ENCODE measurements at places on chromosomes 2 and 18.
A peak's percentile ranks its signal among the peaks of the same experiment; 100 is the strongest.

DNA sequence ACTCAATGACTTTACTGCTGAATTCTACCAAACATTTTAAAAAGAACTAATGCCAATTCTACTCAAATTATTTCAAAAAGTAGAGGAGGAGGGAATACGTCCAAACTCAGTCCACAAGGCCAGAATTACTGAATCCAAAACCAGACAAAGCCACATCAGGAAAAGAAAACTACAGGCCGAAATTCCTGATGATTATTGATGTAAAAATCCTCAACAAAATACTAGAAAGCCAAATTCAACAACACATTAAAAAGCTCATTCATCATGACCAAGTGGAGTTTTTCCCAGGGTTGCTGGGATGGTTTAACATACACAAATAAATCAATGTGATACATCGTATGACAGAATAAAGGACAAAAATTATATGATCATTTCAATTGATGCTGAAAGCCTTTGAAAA, 103.9 kb upstream of the UBE2E3 start:
- DNase-seq, result no peak

- no peak for DNase-seq
These were observed 3.3 kb upstream of the CCBE1 start for GRCh38 chr18:59700535-59700967.

DNA sequence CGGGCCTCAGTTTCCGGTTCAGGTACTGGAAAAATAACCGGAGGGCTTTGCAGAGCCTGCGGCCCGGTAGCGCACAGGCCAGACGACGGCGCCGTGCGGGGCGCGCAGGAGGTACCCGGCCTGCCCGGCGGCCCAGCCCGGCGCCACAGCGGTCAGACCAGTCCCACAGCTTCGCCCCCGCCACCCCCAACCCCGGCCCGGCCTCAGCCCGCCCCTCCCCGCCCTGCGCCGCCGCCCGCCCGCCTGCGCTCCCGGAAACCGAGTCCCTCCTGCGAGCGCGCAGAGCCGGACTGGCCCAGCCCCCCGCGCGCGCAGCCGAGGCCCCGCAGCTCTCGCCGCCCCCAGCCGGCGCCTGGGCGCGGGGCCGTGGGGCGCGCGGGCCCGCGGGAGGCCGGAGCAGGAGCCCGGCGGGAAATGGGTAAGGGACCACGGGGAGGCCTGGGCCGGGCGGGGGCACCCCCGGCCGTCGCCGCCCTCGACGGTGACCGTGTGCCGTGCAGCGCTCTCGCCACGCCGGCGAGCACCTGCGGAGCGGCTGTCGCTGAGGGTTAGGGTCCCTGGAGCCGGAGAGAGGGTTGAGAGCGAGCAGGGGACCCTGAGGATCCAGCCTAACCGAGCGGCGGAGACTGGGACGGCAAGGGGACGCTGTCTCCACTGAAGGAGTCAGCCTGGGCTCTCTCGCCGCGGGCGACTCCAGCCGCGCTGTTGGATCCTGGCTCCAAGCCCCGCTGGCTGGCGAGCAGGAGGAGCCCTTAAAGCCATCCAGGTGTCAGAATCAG, 16.5 kb upstream of the PSD4 start:
- peak; percentile 45 for DNase-seq

- peak; percentile 94 for DNase-seq
These were observed 85.2 kb upstream of the SPATS2L start for GRCh38 chr2:200221055-200221955.

DNA sequence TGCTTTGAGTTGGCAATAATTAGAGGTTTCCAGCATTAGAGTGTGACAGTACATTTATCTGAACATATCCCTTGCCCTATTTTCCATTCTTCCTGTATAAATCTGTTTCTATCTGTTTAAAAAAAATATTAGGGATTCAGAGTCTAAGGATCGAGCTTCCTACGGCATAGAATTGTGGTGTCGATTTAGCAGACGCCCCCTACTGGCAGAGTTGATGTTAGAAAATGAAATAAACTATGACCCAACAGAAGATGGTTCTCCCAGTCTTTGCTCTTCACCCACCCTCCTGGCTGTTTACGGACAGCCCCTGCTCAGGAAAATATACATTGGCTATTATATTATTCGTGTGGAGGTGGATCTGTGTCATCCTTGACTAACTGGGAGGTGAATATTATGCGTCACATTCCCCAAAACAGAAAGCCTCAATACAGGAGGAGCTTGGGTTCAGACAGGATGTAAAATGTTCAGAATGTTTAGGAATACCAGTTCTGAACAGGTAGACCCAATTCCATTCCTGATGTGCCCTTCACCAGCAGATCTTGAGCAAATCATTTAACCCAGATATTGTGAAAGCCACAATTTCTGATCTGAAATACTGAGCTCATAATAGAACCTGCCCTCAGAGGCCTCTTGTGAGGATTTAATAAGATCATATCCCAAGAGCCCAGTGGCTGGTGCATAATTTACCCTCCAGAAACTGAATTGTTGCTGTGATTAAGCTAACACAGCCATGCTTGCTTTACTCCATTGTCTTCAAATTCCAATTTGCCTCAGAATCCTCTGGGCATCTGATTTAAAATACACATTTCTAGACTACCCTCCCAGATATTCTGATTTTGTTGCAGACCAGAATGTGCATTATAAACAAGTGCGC, 10.8 kb upstream of the ERMN start:
- DNase-seq, result no peak

- DNase-seq, result no peak
These were observed 8.0 kb upstream of the KDM3A start for GRCh38 chr2:86433137-86433536.

GRCh38 chr2:62200868-62201267, 5.0 kb downstream of the B3GNT2 start:
- no peak for DNase-seq

DNA sequence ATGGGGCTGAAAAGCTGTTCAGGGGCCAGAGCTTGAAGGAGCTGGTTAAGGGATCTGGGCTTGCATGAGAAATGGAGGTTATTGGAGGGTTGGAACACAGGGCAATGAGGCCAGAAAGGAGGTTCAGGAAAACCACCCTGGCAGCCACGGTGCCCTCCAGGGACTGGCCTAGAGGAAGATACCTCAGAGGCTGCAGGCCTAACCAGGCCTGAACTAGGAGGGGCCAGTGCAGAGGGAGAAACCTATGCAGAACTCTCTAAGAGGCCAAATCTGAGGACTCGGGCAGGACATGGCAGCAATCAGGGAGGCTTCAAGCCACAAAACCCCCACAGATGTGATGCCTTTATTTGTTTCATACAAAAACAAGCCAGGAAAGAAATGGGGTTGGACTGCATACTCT, 66.8 kb downstream of the BIN1 start:
- no peak for DNase-seq

DNA sequence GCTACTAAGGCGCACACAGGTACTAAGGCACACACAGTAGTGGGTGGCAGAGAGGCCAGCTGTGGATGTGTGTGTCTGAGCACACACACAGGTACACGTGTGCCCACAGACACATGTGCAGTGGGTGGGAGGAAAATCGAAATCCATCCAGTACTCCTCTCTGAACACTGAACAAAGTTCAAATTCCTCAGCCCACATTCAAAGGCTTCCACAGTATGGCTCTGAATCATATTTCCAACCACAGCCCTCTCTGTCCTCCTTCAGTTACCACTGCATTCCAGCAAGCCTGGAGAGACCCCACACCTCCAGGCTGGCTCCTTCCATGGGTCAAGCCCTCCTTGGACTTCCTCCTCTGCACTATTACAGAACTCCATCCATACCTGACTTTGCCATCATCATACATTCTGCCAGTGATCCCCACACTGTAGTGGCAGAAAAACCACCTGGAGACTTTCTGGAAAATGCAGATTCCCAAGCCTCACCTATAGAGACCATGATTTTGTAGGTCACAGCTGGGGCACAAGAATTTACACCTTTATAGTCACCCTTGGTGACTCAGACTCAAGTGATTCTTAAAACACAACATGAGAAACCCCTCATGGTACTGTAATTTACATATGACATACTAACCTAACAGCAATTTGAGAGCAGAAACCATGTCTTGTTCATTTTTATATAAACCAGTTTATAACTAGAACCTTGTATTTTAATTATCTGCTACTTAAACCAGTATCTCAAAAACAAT, 31.4 kb downstream of the EPG5 start:
- DNase-seq, result no peak

DNA sequence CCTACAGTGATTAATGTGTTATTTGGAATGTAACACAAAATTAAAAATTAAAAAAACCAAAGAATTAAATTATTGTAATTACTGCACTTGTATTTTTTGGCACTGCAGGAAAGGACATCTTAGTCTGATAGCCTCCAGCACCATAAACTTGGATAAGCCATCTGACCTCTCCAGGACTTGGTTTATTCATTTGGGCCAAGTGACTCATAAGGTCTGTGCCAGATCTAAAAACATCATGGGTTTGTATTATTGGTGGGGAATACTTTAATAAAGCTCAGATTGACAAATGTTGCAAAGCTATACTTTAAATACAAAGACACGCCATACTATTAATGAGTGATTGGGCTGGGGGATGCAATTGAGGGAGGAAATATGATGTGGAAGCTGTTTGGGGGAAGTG, 225.2 kb downstream of the ZNF521 start:
- no peak for DNase-seq

- no peak for DNase-seq
These were observed 15.1 kb downstream of the TRIB2 start for GRCh38 chr2:12731701-12732280.

- DNase-seq, result no peak
These were observed 18.0 kb downstream of the SFXN5 start for GRCh38 chr2:73053316-73054114.

DNA sequence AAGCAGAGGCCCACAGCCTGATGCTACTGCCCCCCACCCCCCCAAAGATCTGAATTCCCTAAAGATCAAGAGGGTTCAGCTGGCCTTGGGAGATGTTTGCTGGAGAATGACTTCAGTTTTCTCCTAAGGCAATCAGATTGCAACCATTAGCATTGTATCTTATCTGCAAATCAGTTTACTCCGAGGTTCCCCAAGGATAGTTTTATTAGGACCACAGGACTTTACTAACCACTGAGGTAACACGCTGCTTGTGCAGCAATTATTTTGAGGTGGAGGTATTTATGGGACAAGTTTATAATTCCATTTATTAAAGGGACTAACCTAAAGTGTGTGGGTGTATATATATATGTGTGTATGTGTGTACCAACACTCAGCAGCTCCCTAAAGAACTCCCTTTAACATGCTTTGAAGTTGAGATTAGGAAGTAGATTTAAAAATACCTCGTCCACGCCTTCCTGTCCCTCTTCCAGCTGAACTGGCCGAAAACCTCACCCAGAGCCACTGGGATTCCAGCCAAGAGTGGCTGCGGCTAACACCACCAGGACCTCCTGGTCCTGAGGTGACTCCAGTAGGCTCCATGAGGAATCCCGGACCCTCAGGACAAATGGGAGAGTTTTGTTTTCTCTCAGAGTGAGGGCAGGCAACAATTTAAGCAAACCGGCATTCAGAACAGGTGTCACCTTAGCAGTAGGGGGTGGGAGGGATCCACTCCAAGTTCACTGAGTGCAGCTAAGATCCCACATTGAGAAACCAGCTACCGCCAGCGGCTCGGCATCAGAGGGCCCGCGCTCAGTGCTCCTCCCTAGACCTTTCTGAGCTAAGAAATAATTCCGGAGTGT, 3.0 kb upstream of the DLX1 start:
- no peak for DNase-seq

DNA sequence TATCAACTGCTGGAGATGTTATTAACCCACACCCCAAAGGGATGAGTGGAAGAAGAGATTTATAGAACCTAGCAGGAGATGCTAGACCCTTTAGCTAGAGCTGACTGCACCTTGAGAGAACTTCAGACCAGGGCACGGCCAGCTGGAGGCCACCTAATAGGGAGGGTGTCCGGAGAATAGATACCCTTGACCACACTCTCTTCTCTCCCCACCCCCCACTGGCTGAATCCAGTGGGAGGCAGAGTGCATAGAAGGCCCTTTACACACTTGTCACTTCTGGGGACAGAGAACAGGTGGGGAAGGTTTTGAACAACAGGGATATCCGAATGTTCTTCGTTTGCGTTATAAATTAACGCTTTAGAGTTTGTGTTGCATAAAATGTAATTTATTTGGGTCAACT, 84.6 kb downstream of the PHLPP1 start:
- DNase-seq, result no peak

- DNase-seq, result no peak
These were observed 214.5 kb upstream of the FBXO11 start for GRCh38 chr2:48120759-48121242.

GRCh38 chr2:219417374-219417773, 803 bp upstream of the DES start:
- DNase-seq, result no peak

- DNase-seq, result peak; percentile 4
These were observed 622 bp downstream of the RAB12 start for GRCh38 chr18:8609659-8610458.

GRCh38 chr2:45687964-45688363, 36.5 kb downstream of the PRKCE start:
- DNase-seq, result no peak

DNA sequence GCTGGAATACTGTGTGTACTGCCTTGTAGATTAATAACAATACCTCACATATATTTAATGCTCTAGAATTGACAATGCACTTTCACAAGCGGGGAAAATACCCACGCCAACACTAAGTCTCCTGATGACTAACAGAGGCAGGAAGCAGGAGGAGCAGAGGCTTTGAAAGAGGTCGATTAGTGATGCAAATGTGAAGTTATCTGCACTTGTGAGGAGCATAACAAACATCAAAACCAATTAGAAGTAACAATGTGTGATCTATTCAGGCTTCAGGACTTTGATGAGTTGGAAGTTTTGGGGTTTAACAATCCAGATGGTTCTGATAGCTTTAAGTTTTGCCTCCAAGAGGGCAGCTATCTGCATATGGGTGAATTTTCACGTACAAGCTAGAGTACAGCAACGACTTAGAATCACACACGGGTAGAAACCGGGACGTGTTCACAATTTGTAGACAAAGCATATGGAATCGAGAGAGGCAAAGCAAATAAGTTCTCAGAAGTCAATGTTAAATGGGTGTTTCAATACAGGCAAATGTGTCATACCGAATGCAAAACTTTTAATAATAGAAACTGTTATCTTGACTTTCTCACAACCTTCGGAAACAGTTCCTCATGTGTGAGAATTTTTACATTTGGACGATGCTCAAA, 114.5 kb downstream of the METTL8 start:
- no peak for DNase-seq

DNA sequence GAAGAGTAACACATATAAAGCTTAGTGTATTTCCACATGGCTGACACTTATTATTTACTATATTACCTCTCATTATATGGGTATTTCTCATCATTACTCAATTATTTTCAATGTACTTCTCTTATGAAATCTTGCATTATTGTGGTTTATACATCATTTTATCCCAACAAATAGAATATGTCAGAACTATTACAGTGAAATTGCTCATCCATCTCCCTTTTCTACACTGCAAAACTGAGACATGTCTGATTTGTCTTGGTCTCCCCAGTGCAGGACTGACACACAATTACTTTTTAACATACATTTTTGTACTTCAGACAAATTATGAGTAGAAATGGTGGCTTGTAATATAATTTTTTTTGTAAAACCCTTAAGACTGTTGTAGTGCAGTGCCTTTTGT, 600.9 kb downstream of the PLCL1 start:
- no peak for DNase-seq

DNA sequence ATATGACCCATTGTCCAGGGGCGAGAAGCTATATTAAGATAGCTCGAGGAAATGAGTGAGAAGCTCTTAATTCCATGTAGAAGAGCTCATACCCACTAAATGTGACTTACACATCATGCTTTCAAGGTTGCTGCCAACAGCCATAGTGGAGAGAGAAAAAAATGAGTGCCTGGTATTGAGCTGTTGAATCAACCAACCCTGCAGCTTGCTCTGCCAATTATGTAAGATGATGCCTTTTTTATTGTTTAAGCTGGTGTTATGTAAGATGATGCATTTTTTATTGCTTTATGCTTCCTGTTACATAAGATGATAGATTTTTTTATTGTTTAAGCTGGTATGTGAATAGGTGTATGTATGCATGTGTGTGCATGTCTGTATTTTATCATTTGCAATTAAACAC, 228.2 kb downstream of the CCDC178 start:
- no peak for DNase-seq
